ENCODE measurements at places on chromosomes 2 and 18.
A peak's percentile ranks its signal among the peaks of the same experiment; 100 is the strongest.

DNA sequence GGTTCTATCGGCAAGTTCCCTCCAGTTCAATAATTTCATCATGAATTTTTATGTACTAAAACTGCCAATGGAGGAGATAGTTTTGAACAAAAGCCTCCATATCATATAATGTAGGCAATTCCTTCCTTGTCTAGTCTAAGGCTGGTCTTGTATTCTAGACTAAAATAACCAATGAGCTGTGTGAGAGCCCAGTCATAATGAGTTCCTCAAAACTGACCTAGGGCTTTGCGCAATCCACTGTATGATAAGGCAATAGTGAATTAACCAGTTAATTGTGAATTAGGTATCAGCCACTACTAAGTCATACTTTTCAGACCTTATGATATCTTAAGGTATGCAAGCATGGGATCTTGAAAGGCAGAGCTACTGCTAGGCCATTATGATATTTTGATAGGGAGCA lies 7.6 kb upstream of the UXS1 start:
- no peak for DNase-seq

- DNase-seq = no peak
Observed at GRCh38 chr18:50661013-50661412, 101.1 kb downstream of the MAPK4 start.

GRCh38 chr2:85472261-85472660 lies 53.7 kb downstream of the SH2D6 start:
- DNase-seq = no peak

GRCh38 chr2:39704540-39704939 lies 38.8 kb downstream of the TMEM178A start:
- no peak for DNase-seq

- no peak for DNase-seq
Observed at GRCh38 chr2:223896833-223897311, 48.3 kb downstream of the WDFY1 start.

GRCh38 chr2:127118038-127118437 lies 11.1 kb upstream of the BIN1 start:
- no peak for DNase-seq

GRCh38 chr2:120441744-120442471 lies 96.0 kb downstream of the INHBB start:
- peak; percentile 49 for DNase-seq

- peak; percentile 45 for DNase-seq
Observed at GRCh38 chr2:113977660-113978523, 88.0 kb downstream of the ACTR3 start.

- DNase-seq = no peak
Observed at GRCh38 chr2:60739156-60739555, 16.9 kb upstream of the PAPOLG start.

DNA sequence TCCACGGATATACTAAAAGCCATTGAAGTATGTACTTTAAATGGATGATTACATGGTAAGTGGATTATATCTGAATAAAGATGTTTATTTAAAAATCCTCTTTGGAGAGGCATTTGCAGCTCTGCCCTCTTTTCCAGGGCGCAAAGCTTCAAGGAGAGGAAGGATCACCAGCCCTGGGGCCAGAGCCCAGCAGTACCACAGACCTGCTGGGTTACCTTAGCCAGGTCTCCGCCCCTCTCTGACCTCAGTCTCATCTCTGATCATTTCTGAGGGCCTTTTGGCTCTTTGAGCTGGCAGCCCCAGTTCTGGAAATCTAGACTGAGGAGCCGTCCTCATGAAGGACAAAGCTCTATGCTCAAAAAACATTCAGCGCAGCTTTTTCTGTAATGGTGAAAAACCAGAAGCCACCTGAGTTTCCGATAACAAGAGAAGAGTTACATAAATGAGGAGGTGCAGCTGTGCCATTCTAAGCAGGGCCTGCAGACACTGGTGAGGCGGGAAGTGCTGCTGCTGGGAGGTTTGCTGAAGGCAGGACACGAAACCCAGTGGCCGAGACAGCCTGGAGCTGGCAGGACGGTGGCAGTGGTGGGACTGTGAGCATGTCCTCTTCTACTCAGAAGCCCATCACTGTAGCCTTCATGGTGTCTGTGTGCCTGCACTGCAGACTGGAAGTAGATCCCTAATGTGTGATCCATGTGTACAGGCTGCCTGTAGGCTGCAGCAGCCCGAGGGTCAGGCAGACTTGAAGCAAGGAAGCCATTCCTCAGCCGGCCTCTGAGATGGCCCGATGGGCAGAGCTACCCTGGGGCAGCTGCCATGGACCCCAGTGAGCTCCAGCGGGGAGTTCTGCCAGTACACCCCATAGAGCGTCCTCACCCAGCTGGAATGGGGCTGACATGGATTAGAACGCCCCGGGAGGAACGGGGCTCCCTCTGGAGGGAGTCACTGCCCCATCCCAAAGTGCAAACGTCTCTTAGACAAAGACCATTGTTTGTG lies 27.7 kb downstream of the ADRA2B start:
- no peak for DNase-seq

GRCh38 chr2:156672556-156673332 lies 236.6 kb downstream of the GPD2 start:
- no peak for DNase-seq

DNA sequence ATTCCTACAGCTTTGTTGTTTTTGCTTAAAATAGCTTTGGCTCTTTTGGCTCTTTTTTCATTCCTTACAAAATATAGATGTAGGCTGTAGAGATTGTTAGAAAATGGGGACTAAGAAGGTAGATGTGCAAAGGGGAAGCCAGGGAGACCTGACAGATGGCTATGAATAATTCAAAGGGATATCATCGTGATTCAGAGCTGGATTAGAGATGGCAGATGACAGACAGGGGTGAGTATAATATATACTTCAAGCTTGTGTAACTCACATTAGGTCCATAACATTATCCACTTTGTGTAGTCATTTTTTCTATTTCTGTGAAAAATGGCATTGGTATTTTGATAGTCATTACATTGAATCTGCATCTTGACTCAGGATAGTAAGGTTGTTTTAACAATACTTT lies 422.9 kb upstream of the ST6GAL2 start:
- DNase-seq = no peak

DNA sequence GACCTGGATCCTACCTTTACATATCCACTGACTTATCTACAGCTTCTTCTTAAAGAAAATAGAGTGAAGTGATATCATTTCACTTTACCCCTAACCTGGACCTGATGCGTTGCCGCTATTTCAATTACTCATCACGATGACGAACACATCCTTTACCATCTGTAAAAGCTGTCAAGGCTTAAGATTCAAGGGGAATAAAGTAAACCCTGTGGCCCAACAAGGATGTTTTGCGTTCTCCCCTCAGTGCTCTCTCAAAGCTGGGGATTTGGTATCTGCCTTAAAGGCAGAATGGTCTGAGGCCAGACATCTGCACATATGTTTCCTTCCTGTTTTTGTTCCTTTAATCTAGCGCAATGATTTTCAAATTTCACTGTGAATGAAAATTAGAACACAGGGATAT lies 100.1 kb upstream of the KLF7 start:
- DNase-seq = no peak
